ENCODE measurements at places on chromosomes 13 and 19.

- no peak for DNase-seq
Measured at GRCh38 chr13:45518525-45519245, 53.9 kb downstream of the COG3 start.

- DNase-seq = peak; percentile 74
Measured at GRCh38 chr13:100392709-100393630, 195.6 kb downstream of the GGACT start.

- DNase-seq = no peak
Measured at GRCh38 chr19:45777395-45777961, 4.8 kb downstream of the DMPK start.

- no peak for DNase-seq
Measured at GRCh38 chr13:77298426-77298825, 28.5 kb downstream of the MYCBP2 start.

- DNase-seq = no peak
Measured at GRCh38 chr13:69955271-69955670, 152.4 kb upstream of the ATXN8OS start.

GRCh38 chr13:104810242-104810641 lies 1725.2 kb downstream of the EFNB2 start:
- DNase-seq = no peak

DNA sequence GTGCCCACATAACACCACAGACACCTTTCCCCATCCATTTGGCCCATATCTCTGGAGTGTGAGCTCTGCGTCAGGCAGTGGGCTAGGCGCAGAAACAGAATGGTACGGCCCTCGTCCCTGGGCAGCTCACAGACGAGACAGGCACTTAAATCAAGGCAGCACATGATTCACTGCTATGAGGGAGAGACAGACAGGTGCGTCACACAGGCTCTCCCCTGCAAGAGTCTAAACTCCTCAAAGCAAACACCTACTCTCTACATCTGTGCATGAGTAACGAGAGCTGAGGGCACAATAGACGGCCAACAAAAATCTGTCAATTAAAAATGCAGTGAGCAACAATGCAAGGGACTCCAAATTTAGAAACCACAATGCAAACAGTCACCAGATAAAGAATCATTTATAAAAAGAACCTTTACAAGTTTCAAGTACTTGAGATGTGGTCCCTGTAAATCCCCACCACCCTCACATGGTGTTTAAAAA lies 348.9 kb downstream of the UQCRFS1 start:
- no peak for DNase-seq

DNA sequence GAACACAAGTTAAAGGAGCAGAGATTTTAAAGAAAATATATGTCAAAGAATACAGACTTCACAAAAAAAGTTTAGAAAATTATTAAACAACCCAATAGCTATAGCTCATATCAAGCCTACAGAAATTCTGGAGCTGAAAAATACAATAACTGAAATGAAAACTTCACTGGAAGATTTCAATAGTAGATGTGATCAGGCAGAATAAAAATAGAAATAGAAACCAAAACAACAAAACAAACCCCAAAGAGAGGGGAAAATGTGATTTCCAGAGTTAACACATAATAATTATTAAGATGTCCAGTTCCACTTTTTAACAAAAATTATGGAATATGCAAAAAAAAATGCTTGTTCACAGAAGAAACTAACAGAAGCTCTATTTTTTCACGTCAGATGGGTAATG lies 23.6 kb downstream of the LRRC63 start:
- DNase-seq = no peak
